ENCODE measurements at places on chromosomes 5 and 9. TPM values are rescaled to one million over a fixed set of nuclear protein-coding genes. Genes with fewer than 3 reads are reported as not detected.

Gene FAF2
- 59.7 TPM for total RNA-seq

Gene TRPM6
- total RNA-seq, result 0.05 TPM

Gene SPINK7
- not detected for total RNA-seq

Gene ATOSB
- total RNA-seq, result 26.3 TPM

Gene NR2F1
- total RNA-seq, result 6.9 TPM

Gene LCP2
- not detected for total RNA-seq

Gene UBLCP1
- total RNA-seq, result 51.5 TPM

Gene DOCK2
- 68.9 TPM for total RNA-seq

Gene SHC3
- total RNA-seq, result 0.24 TPM

Gene RBM27
- total RNA-seq, result 46.6 TPM

Gene GABRP
- total RNA-seq, result not detected

Gene MARCHF11
- total RNA-seq, result not detected

Gene HIGD2A
- 186 TPM for total RNA-seq

Gene IL5
- total RNA-seq, result not detected

Gene FREM1
- total RNA-seq, result 0.14 TPM

Gene ZNF658
- 6.3 TPM for total RNA-seq

Gene RGS7BP
- total RNA-seq, result not detected

Gene WNK2
- total RNA-seq, result not detected

Gene IGFBPL1
- 0.14 TPM for total RNA-seq

Gene PCDHA5
- 0.10 TPM for total RNA-seq

Gene ATP10B
- total RNA-seq, result not detected

Gene PCDHB12
- 2.5 TPM for total RNA-seq

Gene TAS2R1
- total RNA-seq, result not detected

Gene SNX18
- total RNA-seq, result 14.7 TPM

Gene PCDHA13
- not detected for total RNA-seq
